Fibroblast of skin of left biceps (primary cell): ENCODE measurements at places on chromosomes 1 and 21.

GRCh38 chr21:45328198-45329091, 40.8 kb upstream of the POFUT2 start:
- no peak for DNase-seq

- peak; percentile 92 for DNase-seq
Measured at GRCh38 chr1:118136187-118136941, 48.7 kb downstream of the SPAG17 start.

DNA sequence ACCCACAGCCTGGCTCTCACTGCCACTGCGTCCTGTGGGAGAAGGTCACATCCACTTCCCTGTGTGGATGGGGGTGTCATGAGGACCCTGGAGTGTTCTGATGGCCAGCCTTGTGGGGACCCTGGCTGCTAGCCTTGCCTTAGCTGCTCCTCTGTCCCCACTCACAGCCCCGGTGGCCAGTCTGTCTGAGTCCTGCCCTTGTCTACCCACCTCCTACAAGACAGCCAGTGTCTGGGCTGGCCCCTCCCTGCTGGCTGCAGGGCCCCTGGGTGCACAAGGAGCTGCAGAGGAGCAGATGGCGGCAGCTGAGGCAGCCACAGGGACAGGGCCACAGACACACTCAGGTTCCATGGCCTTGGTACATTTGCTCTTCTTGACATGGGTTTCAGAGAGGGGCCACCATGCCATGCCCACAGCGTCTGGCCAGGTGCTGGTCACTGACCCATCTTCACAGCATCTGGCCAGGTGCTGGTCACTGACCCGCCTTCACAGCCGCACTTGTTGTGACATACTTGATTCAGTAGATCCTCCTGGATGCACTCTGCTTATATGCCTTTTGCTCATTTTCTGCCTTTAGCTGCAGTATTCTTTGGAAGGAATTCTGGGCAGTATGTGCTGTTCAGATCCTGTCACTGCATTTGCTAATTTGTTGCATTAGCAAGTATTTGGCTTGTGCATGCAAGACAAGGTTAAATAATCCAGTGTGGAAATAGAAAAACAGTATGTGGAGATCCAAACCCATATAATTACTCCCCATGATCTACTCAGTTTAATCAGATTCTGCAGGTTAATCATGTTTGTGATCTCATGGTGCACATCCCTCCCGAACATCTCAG, 157.8 kb downstream of the PCBP3 start:
- no peak for DNase-seq

DNA sequence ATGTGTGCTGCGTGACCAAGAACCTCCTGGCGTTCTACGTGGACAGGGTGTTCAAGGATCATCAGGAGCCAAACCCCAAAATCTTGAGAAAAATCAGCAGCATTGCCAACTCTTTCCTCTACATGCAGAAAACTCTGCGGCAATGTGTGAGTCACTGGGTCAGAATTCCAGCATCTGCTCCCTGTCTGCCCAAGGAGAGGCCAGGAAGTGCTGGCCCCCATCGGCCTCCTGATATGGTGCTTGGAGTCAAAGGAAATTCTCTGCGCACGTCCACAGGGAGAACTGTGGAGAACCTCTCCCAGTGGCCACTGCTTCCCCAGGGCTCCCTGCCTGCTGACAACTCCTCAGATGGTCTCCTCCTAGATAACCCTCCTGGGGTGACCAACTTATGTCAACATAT, 25.6 kb upstream of the IL20 start:
- DNase-seq, result peak; percentile 33

DNA sequence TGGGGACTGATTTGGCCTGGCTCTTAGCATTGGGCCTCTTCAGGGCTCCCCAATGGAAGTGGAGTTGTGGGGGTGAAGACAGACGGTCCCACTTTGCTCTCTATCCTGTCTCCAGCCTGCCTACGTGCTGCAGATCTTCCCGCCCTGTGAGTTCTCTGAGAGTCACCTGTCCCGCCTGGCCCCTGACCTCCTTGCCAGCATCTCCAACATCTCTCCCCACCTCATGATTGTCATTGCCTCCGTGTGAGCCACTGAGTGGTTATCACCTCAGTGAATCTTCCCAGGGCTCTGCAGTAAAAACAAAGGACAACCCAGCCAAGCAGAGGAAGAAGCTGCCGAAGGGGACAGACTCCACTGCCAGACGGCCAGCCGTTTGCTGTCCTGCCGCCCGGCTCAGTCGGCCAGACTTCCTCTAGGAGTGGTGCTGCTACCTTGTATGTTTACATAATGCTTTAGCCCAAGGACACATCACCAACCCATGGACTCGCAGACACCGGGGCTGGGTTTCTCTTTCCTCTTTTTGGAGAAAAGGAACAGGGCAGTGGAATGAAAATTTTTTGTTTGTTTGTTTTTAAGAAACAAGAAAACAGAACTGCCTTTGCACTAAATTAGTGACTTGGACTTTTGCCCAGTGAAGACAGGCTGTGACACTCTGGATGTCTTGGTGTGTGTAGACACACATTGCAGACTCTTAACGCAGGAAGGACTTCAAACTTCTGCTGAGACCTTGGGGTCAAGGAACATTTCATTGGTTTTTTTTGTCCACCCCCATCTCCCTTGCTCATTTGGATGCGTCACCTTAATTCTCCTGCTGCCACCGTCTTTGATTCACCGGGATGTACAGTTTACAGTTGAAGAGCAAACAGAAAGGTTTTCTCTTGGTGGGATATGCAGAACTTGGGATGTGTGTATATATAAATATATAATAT, 36.5 kb downstream of the ZBTB17 start:
- no peak for DNase-seq

GRCh38 chr1:20086800-20087199, 16.8 kb downstream of the PLA2G5 start:
- no peak for DNase-seq

- DNase-seq, result no peak
Measured at GRCh38 chr1:170666541-170667254, 2.8 kb downstream of the PRRX1 start.

DNA sequence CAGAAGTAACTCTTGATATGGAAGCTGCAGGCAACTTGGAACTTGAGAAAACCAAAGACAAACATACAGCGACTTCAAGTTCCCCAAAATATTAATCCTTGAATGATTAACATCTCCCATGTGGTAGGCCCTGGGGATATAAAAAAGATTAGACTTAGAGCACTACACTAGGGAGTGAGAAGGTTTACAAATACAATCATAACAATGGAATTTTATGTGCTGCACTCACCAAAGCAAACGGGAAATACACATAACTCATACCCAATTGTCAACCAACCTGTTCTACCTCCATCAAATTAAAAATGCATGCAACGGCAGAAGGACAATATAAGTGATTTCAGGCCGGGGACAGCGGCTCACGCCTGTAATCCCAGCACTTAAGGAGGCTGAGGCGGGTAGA, 3.7 kb downstream of the SMYD3 start:
- DNase-seq, result no peak

DNA sequence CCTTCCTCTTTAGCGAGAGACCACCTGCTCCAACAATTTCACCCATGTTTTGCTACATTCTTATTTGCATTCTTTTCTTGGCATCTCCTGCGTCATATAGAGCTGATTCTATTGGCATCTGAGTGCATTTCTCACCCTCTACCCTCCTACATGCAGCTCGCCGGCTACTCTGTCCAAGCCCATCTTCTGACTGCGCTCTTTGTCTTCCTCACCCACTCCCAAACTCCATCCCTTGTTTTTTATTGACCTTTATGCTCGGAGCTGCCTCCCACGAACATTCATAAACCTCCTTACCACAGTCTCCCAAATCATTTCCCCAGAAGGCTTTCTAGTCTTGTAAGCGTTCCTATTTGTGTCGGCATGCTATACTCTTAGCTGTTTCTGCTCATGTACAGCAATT, 33.6 kb upstream of the FMN2 start:
- DNase-seq, result no peak

DNA sequence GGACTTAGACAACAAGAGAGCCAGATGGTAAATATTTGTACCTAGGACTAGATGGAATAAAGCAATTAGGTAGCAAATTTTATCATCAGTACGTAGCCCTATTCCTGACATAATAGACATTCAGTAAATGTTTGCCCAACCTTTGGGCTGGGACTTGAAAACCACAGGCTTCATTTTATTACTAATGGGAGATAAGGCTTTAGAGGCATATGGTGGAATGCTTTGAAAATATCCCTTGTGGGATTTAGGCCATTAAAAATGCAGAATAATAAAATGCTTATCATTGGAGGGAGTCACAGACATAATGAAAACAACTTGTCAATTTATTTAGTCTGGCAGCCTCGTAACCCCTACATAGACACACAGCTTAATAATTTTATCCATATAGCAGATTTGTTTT, 296.1 kb upstream of the SPAG17 start:
- no peak for DNase-seq

- no peak for DNase-seq
Measured at GRCh38 chr1:248697907-248698306, 4.7 kb downstream of the OR14I1 start.

- DNase-seq, result peak; percentile 47
Measured at GRCh38 chr1:81142099-81142826, 658.5 kb upstream of the ADGRL2 start.

GRCh38 chr1:33435096-33435820, 4.4 kb upstream of the PHC2 start:
- DNase-seq, result peak; percentile 58

DNA sequence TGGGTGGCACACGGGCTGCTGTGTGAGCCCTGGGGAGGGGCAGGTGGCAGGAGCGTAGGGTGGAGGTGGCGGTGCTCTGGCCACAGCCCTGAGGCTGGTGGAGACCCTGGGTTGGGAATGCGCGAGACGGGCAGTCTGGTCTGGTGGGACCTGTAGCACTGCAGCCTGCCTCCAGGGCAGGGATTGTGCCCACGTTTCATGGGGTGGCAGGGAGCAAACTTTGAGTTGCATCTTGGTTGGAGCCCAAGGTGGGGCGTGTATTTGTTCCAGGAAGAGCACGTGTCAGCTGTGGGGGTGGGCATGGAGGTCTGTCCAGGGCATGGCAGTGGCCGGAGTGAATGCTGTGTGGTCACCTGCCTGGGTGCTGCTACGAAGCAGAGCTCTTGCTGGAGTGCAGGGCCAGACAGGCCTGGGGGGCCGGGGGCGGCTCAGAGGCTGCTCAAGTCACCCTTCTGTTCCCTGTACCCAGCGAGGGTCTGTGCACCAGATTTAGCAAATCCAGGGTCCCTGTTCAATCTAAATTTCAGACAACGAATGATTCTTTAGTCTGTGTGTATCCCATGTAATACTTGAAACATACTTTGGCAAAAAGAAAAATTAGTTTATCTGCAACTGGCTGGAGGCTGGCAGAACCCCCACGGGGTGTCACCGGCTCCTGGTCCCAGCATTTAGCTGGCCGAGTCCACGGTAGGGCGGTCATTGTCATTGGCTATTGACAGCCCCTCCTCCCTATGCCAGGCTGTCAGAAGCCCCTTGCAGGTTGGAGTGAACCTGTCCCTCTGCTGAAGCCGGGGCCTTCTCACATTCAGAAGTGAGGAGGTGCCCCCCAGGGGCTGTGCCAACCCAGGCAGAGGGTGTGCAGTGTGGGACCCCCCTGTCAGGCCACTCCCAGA, 27.3 kb downstream of the KRTAP10-1 start:
- no peak for DNase-seq

GRCh38 chr1:51421964-51422363, 91.6 kb upstream of the TTC39A start:
- peak; percentile 55 for DNase-seq

GRCh38 chr1:217585577-217585976, 45.3 kb downstream of the GPATCH2 start:
- no peak for DNase-seq

DNA sequence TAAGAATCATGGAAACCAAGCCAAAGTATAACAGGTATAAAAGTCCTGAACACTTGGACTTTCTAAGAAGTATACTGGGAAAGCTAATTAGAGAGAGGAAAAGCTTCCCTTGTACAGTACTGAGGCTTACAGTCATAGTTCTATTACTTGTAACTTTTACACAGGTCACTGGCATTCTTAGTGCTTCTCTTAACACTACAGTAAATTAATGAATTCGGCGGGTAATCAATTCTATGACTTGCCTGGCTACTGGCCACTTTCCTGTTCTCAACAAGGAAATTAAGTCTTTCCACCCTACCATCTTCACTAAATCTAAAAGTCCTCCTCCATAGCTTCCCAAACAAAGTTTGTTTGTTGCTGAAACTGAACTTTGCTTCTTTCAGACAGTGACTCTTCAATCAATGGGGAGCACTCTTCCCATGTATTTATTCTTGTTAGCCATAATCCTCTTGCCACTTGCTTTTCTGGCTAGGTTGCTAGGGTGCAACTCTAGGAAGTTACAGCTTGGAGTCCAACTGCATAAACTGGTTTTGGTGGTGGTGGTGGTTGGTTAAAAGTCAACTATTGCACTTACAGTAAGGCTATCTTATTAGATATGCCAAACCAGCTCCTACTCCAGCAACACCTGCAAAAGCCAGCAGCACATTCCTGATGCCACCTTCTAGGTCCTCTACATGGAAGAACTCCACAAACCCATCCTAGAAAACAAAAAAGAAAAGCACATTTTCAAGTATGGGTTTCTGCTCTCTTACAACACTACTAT, 2.4 kb downstream of the MCL1 start:
- no peak for DNase-seq

DNA sequence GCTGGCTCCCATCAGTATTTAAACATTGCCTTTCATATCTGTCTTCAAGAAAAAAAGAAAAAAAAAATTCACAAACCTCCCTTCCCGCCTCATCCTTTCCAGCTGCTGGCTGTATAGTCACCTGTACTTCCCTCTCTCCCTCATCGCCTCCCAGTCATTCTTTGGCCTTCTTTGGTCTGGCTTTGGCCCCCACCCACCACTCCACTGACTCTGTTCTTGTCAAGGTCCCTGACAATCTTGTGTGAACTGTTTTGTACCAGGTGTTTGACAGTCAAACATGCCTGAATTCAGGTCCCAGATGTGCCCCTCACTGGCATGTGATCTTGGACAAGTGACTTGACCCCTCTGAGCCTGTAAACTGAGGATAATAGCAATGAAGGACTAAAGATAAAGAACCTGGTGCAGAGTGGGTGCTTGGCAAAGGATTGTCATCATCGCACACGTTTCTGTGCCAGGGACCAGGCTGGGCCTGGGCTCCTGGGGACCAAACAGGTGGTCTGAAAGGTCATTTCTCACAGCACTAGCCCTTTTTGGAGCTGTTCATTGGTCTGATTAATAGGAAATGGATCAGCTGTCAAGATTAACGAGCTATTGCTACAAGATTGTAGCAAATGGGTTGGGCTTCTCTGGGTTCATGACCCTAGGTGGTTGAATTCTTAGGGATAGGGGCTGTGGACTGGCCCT, 21.5 kb downstream of the PTPRF start:
- DNase-seq, result no peak

GRCh38 chr1:240086726-240087125, 5.0 kb upstream of the FMN2 start:
- peak; percentile 60 for DNase-seq

DNA sequence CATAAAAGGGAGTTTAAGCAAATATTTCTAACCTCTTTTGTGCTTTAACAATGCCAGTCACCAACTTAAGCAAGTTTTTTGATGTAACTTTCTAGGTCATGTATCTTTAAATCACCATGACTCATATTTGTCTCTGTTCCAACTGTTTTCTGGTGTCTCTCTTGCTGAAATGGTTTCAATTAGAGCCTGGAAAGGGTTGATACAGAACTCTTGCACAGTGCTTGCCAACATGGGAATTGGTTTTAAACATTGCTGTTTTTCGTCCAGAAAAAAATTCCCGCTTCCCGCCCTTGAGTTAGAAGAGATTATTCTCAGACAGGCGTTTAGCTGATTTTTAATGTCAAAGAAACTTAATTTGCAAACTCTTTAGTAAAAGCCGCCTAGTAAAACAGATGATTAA, 46.4 kb upstream of the SLC22A15 start:
- DNase-seq, result peak; percentile 88

GRCh38 chr1:214362188-214362882, 81.4 kb downstream of the SMYD2 start:
- DNase-seq, result no peak

- no peak for DNase-seq
Measured at GRCh38 chr1:85655315-85655714, 52.9 kb downstream of the ZNHIT6 start.
